ENCODE measurements at places on chromosomes 3 and 15. TPM values are rescaled to one million over a fixed set of nuclear protein-coding genes. Genes with fewer than 3 reads are reported as not detected.

Gene RHOV
- 31.4 TPM for total RNA-seq

Gene MON1A
- 11.8 TPM for total RNA-seq

Gene TRPM7
- total RNA-seq, result 56.2 TPM

Gene C3orf20
- 0.31 TPM for total RNA-seq

Gene TGM5
- total RNA-seq, result 0.91 TPM

Measured in ureter (tissue), 1 donor.